Esophagus squamous epithelium (tissue), 5 donors: ENCODE measurements at places on chromosomes 12 and 14.

GRCh38 chr14:64476438-64476837 is 11.1 kb downstream of the AKAP5 start:
- no peak for DNase-seq

DNA sequence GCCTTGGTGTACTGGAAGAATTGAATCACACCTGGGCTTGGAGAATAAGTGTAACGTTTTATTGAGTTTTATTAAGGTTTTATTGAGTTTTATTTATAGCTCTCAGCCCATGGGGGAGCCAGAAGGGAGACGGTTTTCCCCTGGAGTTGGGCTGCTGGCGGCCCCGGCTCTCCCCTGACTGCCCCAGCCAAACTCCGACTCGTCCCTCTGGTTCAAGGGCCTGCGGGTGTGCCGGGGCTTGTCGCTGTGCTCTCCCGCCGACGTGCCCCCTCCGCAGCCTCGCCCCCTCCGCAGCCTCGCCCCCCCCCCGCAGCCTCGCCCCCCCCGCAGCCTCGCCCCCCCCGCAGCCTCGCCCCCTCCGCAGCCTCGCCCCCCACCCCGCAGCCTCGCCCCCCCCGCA is 326.1 kb upstream of the RTL1 start:
- DNase-seq: no peak

DNA sequence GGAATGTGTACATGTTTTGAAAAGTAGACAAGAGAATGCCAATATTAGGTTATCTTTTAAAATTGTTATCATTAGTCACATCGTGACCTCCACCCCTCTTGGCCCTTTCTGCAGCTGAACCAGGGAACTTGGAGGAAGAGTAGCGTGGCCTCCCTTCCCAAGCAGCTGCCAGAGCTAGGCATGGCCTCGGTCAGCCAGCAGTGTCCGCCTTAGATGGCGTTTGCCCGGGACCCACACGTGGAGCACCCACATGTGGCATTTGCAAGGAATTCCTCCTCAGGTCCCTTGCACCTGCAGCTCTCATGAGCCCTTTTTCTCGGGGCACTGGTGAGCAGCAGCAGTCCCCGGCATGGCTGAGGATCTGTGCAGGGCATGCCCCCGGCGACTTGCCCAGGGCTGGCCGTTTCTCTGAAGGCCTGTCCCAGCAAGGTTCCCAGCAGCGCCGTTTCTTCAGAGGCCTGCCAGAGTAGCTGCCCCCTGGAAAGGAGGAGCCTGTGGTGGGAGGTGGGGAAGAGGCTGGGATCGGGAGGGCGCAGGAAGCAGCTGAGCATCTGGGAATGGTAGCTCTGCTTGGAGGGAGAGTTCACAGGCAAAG is 10.8 kb downstream of the JDP2 start:
- DNase-seq: no peak

- DNase-seq: no peak
Measured at GRCh38 chr12:117279606-117280005, 81.8 kb downstream of the NOS1 start.

DNA sequence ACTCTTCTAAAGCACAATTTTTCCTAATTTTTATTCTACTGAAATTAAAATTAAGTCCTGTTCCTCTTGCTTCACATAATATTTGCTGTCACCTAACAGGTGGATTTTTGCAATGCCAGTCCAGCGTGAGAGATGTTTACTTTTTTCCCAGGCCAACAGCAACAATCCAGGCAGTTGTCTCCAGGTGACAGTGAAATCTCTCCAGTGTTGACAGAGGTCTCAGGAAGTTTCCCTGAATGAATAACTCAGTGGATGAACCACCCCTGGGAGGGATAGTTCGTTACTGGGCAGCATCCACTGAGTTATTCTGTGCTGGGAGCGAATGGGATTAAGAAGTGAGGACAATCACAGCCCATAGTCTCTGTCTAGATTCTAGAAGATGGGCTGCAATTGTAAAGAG is 7.1 kb upstream of the NT5DC3 start:
- DNase-seq: no peak

DNA sequence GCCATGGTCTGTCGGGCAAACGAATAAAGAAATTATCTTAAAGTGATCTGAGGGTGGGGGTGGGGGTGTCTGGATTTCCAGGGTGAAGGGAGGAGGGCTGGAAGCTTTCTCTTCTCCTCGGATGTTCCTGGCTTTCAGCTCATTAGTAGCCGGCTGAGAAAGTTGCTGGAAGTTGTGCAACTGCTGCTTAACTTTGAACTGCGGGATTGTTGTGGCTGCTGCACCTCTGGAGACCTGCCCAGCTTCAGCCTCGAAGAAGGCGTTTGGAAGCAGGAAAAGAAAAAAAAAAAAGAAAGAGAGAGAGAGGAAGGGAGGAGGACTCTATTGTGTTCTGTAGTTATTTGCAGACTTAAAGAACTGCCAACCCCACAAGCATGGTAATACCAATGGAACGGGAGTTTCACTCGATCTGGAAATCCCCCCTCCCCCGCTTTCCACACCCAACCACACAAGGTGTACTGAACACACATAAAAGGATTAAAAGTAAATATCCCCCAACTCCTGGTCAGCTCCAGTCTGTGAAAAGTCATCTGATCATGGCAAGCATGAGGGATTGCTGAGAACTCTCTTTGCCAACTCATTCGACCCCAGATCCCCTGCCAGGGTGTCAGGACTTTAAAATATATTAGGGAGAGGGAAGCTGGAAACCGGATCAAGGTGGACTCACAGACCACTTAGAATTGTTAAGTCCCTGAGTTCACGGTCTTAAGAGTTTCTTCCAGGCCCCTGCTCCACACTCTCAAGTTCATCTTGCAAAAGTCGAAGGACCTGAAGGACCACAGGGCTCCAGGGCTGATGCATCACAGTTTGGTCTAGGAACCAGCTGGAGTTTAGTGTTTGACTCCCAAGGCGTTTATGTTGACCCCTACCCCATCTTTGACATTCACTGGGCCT is at the start of gene RASSF9:
RASSF9 (minus strand) TSS at position 213 of the 894 bp plus-strand sequence; CDS start at position 5, 208 bp downstream.
- no peak for DNase-seq

DNA sequence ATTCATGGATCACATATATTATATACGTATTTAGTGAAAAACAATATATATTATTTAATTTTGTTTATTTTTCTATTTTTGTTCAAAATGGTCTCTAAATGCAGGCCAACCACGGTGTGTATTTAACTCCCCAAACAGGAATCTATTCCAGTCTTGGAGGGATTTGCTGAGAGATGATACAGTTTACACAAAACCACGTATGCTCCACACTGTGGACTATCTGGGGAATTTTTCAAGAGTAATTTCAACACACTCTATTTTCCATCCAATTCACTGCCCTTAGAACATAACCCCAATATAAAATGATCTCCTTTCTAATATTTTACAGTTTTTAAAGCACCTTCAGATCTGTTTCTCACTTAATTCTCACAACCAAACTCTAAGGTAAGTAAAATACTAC is 15.3 kb downstream of the EML1 start:
- DNase-seq: no peak

DNA sequence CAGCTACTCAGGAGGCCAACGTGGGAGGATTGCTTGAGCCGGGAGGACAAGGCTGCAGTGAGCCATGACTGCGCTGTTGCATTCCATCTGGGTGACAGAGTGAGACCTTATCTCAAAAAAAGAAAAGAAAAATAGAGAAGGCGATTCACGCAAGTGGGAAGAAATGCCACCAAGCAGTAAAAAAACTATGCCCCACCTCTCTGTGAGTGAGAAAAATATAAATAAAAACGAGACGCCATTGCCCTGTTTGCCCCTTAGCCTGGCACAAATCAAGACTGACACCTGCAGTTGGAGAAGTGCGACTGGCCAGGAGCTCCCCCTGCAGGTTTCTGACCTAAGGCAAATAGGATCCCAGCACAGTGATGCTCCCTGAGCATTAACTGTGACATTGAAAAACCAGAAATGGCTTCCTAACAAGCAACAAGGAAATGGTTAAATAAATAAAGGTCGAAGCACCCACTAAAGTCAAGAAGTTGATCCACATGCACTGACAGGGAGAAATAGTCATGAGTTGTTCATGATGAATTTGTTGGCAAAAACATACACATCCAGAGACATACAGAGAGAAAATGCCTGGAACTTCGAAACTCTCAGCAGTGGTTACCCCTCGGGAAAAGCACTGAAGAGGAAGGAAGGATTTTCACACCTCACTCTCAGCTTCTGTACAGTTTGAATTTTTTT is 21.1 kb downstream of the GSC start:
- no peak for DNase-seq

DNA sequence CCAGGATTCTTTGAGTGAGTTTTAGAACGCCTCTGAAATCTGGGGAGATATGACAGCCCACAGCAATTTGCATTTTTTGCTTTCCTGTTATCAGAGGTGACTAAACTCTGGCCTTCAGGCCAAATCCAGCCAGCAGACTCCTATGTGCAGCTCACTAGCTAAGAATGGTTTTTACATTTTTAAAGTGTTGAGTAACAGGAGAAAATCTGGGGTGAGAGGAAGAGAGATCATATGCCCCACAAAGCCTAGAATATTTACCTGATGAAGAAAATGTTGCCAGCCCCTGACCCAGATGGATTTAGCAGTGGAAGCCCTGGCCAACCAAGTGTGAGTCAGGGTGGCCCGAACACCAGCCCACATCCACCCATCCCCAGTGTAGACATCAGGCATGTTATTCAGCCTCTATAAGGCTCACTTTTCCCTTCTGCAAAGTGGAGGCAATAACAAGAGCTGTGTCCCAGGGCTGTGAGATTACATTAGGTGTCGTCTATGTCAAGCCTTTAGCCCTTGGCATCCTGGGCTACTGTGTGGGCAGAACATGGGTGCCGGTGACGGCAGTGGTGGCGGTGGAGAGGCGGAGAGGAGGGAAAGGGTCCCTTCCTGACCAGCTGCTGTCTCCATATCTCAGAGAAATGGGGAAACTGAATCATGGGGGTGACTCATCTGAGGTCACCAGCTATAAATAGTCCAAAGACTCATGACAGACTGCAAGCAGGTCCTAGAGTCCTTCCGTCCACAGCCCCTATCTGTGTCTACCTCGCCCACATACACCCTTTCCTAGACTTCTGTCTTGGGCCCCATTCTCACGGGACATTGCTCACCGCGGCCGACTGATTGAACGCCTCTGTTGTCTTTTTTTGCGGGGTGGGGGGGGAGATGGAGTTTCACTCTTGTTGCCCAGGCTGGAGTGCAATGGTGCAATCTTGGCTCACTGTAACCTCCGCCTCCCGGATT is 32.6 kb upstream of the CD9 start:
- DNase-seq: no peak
